NCI-H345 (cell line): ENCODE measurements at places on chromosomes 2 and 18.

DNA sequence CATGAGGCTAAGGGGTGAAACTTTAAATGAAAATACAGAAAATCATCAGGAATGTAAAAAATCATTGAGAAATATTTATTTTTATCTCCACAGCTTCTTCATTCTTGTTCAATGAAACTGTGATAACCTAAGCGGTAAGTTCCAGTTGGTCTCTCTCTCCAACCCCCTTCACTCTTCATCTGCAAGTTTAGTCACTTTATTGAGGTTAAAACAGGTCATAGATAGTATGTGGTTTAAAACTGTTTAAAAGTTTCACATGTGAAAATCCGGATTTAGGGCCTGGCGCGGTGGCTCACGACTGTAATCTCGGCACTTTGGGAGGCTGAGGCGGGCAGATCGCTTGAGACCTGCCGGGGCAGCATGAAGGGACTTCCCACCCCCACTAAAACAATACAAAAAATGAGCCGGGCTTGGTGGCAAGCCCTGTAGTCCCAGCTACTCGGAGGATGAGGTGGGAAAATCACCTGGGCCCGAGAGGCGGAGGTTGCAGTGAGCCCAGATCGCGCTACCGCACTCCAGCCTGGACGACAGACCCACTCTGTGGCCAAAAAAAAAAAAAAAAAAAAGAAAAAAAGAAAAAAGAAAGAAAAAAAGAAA, 1.6 kb upstream of the PHLPP1 start:
- DNase-seq = no peak

DNA sequence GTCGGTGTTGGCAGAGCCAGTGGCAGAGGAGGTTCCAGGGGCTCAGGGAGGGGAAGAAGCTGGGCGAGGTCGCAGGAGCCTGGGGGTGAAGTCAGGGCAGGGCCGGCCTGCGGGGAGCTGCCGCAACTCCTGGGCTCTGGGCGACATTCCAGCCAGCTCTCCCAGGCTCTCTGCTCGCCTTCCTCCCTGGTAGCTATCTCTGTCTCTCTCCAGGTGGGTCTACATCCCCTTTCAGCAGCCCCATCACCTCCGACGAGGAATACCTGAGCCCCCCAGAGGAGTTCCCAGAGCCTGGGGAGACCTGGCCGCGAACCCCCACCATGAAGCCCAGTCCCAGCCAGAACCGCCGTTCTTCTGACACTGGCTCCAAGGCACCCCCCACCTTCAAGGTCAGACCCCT, 27.0 kb downstream of the SPEG start:
- DNase-seq = no peak

DNA sequence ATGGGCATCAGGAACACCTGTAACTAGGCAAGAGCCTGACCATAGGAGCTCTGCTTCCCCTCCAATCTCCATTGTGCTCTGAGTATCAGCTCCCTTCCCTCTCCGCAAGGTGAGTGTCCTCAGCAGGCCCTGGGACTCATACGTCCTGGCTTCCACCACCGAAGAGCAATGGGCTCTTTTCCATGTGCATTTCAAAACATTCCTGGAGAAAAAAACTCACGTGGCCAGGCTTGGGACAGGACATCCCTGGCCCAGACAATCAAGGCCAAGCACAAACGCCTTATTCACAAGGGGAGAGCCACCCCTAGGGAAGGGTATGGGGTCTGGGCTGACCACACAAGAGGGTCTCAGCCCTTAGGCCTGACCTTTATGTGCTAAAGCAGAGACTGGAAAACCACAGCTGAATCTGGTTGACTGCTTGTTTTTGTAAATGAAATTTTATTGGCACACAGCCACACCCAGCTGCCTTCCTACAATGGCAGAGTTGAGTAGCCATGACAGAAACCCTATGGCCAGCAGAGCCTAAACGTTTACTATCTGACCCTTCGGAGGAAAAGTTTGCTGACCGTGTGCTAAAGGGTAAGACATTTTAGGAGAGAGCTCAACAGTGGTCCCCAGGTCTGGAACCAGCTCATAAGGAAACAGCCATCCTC, 175.7 kb upstream of the ARL4C start:
- DNase-seq = no peak

DNA sequence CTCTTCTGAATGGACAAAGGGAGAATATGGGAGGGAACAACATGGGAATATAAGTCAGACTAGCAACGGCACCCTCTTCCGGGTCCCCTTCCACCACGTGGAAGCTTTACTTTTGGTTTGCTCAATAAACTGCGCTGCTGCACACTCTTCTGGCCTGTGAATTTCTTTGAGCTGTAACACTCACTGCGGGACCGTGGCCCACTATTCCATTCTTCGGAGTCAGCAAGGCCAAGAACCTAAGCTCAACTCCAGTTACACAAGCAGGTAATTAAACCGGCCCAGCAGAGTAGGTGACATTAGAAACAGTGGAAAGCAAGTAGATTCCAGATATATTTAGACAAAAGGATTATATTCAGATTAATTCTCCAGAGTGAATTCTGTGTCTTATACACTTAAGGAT, 697.4 kb upstream of the NXPH2 start:
- DNase-seq = no peak

DNA sequence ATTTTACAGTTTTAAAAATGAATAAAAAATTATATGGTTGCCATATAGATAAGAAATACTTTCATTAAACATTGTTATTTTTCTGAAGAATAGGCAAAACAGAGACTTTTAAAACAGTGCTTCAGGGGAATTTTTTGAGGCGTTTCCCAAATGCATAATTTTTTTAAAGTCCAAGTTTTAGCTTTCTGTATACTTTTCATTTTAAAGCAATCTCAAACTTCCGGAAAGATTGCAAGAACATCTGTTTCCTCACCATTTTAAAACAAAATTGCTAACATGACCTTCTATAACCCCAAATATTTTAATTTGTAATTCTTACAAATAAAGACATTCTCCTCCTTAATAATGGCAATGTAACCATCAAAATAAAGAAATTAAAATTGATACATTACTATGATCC, 15.1 kb upstream of the MBD2 start:
- DNase-seq = no peak

DNA sequence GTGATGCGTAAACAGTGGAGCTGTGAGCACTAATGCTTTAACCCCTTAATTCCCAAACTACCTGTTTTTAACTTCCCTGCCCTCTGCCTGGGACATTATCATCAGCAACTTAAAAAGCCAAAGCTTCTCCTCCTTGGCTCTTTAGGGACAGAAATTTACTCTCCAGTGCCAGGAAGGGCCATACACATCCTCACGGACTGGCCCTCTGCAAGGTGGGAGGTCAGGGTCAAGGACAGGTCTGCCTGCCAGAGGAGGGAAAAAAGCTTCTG, 21.5 kb downstream of the KCTD1 start:
- DNase-seq = no peak

DNA sequence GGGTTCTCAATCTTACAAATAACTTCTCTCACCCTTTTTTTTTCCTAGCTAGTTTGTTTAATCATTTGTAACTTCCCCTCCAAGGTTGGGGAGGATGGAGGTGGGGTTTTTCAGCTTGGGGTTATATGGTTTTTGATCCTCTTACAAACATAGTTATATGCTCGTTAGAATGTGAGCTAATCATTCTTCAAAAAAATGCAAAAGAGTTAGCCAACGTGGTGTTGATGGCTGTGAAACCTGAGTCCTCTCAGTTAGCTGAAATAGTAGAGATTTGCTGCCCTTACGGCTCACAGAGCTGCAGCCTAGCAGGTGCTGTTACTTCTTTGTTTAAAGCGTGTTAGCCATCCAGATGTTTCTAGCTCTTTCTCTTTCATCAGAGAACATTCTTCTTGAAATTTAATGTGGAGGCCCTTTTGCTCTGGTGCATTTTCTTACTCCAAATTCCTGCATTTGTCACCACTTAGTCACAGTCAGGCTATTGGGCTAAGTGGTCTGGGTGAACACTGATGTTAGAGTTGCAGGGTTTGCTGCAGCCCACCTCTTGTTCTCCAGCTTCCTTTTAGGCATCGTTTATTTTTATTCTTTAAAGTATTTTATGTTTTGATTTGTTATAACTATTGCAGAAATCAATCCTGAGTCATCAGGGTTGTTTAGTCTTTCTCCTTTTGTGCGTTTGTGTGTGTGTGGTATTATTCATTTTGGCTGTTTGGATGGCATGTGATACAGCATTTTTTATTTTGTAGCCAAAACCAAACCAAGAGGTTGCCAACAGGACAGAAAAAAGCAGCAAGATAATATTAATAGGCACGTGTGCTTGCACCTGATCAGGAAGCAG, 41.1 kb downstream of the LIMS1 start:
- DNase-seq = no peak

GRCh38 chr18:42620657-42621056, 494.8 kb downstream of the RIT2 start:
- no peak for DNase-seq

GRCh38 chr2:165920748-165921147, 32.8 kb downstream of the TTC21B start:
- DNase-seq = no peak

GRCh38 chr2:186917866-186918265, 68.9 kb upstream of the ZSWIM2 start:
- DNase-seq = no peak

DNA sequence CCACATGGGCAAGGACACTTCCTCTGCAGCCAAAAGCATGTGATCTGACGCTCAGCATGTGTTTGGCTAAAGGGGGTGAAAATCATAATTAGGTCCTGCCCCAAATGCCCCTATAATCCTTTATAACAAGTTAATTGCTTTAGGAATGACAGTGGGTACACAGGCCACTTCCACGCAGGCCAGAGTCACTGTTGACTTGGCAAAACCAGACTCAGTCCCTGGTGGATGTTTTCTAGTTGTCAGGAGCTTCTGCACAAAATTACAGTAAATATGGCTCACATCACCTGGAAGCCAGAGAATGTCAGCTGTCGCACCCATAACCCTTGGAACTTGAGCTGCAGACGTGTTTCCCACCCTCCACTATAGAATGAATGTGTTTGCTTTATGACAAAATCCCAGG, 13.3 kb upstream of the PXDN start:
- no peak for DNase-seq

DNA sequence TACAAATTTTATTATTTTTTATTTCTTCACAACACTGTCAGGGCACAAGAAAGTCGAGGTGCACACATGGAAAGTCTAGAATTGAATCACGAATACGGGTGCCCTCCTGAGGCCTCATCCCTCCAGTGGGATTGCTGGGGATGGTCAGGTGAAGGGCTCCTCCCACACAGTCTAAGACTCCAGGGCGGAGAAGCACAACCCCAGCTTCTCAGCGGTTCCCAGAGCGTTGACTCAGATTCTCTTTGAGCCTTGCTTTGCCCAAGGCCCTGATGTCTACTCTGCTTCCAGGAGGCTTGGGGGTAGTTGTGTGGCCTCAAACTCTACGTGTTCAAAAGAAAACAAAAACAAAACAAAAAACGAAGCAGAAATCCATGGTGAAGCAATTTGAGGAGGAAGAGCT, 108.4 kb downstream of the LYPD6B start:
- DNase-seq = no peak

GRCh38 chr2:12842917-12843316, 126.2 kb downstream of the TRIB2 start:
- DNase-seq = no peak

GRCh38 chr18:39230086-39230803, 1664.6 kb upstream of the CELF4 start:
- DNase-seq = no peak

DNA sequence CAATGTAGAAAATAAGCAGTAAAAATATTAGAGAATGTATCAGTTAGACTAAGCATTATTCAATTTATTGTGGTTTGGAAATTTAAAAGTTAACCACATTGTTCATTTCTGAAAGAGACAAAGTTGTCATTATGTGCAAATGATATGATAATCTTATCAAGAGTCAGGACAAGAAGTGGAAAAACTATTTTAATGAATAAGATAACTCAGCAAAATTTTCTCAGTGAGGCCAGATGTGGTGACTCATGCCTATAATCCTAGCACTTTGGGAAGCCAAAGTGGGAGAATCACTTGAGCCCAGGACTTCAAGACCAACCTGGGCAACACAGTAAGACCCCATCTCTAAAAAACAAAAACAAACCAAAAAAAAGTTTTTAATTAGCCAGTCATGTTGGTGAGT, 39.5 kb upstream of the CERS6 start:
- no peak for DNase-seq
